ENCODE measurements at places on chromosomes 1 and 21. TPM values are rescaled to one million over a fixed set of nuclear protein-coding genes. Genes with fewer than 3 reads are reported as not detected.

Gene LCE3E
- not detected for total RNA-seq

Gene HRNR
- not detected for total RNA-seq

Gene NTMT2
- total RNA-seq = not detected

Gene IVL
- total RNA-seq = not detected

Gene LRRC53
- total RNA-seq = not detected

Gene SCP2
- 322 TPM for total RNA-seq

Gene TDRD5
- total RNA-seq = not detected

Gene F13B
- total RNA-seq = not detected

Gene KRTAP19-1
- total RNA-seq = not detected

Gene C1orf185
- total RNA-seq = not detected

Gene CD48
- total RNA-seq = not detected

Gene KANK4
- not detected for total RNA-seq

Gene LYPD8
- not detected for total RNA-seq

Gene OR2L13
- total RNA-seq = not detected

Gene RNU1-1
- under 0.01 TPM for total RNA-seq

Gene MAN1C1
- 4.7 TPM for total RNA-seq

Gene FAM110D
- total RNA-seq = not detected

Gene BRDT
- total RNA-seq = not detected

Gene ALX3
- not detected for total RNA-seq

Gene GBP7
- not detected for total RNA-seq

Gene PCNT
- total RNA-seq = 39.7 TPM

Gene COG2
- 22.8 TPM for total RNA-seq

Gene FMOD
- 1.6 TPM for total RNA-seq

Gene CD52
- total RNA-seq = not detected

Gene ZBTB8A
- 7.1 TPM for total RNA-seq

Gene CSMD2
- 5.0 TPM for total RNA-seq

Gene SPRR3
- not detected for total RNA-seq

All from smooth muscle cell of trachea (primary cell).